ENCODE measurements at places on chromosomes 3 and 15. TPM values are rescaled to one million over a fixed set of nuclear protein-coding genes. Genes with fewer than 3 reads are reported as not detected.

DNA sequence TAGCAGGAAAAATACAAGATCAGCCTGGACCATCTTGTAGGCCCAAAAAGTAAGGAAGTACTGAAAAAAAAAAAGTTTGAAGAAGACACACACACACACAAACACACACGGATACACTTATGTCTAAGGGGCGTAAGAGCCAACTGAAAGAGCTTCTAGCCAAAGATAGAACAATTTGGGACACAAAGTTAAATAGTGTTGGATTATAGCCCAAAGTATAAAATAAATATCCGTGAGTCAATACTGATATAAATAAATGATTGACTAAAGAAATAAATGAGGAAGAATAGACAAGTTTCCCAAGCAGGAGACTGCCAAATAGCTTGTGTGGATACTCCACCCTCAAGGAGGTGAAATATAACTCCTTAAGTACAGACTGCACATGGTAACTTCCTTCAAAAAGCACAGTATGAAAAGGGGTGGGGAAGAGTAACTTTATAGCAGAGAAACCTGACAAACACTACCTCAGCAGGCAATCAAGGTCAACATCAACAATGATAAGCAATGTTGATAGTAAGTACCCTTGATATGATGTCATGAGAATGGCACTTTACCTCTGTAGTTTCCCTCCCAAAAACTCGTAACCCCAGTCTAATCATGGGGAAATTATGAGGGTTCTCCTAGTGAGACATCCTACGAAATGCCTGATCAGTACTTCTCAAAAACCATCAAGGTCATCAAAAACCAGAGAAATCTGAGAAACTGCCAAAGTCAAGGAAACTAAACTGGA is 187.3 kb upstream of the ATP11B start:
- DNase-seq, result no peak

- no peak for DNase-seq
Measured at GRCh38 chr15:62573876-62574275, 408.8 kb upstream of the C2CD4B start.

GRCh38 chr3:60578936-60579335 is 672.3 kb downstream of the FHIT start:
- no peak for DNase-seq

- no peak for DNase-seq
Measured at GRCh38 chr3:40057077-40057476, 247.7 kb downstream of the MYRIP start.

DNA sequence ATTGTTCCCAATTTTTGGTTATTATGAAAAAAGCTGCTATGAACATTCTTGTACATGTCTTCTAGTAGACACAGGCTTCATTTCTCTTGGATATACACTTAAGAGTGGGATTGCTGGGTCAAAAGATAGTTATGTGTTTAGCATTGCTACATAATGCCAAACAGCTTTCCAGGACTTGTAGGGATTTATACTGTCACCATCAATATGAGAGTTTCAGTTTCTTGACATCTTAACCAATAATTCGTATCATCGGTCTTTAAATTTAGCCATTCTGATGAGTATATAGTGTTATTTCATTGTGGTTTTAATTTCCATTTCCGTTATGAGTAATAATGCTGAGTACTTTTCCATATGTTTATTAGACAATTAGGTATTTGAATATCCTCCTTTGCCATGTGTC is 190.3 kb upstream of the PFN2 start:
- no peak for DNase-seq

DNA sequence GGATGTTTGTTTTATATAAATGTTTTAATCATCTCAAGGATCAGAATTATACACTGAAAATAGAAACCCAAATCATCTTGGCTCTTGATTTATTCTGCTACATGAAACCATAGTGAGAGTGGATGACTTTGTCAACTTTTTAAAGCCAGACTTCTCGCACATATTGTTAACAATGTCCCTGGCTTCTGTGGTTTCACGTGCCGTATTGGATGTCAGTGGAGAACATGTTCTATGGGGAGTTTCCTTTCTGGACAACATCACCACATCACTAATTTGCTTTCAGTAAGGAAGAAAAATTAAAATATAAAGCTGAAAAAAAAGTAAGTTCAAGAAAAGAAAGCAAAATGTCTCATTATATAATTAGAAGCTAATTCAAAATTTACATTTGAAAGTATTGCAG is 297.1 kb upstream of the MME start:
- no peak for DNase-seq

DNA sequence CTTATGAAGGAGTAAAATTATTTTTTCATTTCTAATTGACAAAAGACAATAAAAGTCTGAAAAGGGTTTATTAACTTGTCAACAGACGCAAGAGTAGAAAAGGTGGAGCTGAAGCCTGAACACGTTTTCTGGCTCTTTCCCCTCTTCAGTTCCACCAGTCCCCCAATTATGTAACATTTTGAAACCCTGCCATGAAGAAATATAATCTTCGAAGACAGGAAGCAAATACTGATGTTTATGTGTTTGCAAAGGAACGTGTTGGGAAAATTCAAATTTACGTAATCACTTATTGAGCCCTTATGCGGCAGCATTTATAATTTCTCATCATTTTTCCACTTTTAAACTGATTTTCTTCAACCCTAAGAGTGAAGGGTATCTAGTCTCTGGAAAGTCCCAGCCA is 767 bp downstream of the AP3S2 start:
- no peak for DNase-seq

DNA sequence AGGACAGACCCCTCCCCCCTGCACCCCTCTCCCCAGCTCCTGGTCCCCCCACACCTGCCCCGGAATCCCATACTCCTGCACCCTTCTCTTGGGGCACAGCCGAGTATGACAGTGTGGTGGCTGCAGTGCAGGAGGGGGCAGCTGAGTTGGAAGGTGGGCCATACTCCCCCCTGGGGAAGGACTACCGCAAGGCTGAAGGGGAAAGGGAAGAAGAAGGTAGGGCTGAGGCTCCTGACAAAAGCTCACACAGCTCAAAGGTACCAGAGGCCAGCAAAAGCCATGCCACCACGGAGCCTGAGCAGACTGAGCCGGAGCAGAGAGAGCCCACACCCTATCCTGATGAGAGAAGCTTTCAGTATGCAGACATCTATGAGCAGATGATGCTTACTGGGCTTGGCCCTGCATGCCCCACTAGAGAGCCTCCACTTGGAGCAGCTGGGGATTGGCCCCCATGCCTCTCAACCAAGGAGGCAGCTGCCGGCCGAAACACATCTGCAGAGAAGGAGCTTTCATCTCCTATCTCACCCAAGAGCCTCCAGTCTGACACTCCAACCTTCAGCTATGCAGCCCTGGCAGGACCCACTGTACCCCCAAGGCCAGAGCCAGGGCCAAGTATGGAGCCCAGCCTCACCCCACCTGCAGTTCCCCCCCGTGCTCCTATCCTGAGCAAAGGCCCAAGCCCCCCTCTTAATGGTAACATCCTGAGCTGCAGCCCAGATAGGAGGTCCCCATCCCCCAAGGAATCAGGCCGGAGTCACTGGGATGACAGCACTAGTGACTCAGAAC is 9.8 kb downstream of the MAP1A start:
- DNase-seq, result no peak

- no peak for DNase-seq
Measured at GRCh38 chr15:27490867-27491595, 520.0 kb downstream of the GABRG3 start.

DNA sequence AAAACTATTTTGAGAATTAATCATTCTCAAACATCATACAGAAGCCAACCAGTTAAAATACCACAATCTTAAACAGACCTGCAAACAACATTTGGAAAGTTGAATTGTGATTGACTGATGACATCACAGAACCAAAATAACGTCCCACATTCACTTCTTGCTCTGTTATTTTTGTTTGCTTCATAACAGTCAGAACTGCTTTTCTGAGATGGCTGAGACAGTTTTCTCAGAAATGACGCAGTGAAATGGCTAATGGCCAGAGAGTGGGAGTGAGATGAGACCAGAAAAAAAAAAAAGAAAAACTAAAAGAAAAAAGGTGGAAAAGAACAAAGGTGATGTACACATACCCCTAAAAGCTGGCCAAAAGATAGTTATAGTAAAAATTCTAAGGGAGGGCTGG is 1061.2 kb downstream of the FHIT start:
- DNase-seq, result no peak

DNA sequence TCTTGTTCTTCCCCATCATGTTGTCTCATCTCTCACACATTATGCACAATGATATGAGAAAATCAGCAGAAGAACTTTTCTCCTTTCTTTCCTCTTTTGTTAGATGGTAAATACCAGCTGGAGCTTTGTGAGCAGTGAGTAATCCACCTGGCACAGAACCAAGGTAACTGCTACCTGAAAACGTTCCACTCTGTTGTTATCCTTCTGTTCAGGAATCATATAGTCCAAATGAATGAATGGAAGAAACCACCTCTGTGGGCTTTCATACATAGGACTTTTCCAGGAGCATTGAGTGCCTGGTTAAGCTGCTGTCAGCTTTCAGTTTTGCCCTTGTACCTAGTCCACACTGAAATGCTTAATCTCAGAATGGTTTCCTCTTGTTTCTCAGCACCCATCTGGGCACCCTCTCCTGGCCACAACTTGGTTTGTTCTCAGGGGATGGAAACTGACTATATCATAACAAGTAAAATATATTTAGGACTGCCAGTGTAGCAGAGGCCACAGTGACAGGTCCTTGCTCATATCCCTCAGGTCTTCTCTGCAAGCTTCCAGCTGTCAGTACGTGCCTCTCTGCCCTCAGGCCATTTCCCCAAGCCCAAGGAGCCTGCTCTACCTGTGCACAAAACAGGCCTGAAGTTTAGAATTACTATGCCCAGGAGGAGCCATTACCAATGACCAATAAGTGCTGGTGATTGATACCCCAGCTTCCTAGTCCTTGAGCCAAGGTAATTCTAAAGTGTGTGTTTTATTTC is 23.5 kb upstream of the SLC4A7 start:
- no peak for DNase-seq

The SAMMSON gene
- not detected for total RNA-seq

The ITIH4 gene
- total RNA-seq, result 52.0 TPM

The C3orf49 gene
- total RNA-seq, result not detected

The GOLGA8B gene
- 468 TPM for total RNA-seq

The PODXL2 gene
- 4.7 TPM for total RNA-seq

The SCN5A gene
- total RNA-seq, result 0.47 TPM

Measured in T-cell (primary cell).